Right renal cortex interstitium (tissue), 3 donors: ENCODE measurements at places on chromosomes 1 and 21.

GRCh38 chr1:224929335-224930237 is at the start of gene DNAH14:
Gene DNAH14, plus strand, starts transcription at chr1:224929675. Its CDS starts 23,028 bp downstream, at chr1:224952703.
- peak; percentile 20 for DNase-seq

DNA sequence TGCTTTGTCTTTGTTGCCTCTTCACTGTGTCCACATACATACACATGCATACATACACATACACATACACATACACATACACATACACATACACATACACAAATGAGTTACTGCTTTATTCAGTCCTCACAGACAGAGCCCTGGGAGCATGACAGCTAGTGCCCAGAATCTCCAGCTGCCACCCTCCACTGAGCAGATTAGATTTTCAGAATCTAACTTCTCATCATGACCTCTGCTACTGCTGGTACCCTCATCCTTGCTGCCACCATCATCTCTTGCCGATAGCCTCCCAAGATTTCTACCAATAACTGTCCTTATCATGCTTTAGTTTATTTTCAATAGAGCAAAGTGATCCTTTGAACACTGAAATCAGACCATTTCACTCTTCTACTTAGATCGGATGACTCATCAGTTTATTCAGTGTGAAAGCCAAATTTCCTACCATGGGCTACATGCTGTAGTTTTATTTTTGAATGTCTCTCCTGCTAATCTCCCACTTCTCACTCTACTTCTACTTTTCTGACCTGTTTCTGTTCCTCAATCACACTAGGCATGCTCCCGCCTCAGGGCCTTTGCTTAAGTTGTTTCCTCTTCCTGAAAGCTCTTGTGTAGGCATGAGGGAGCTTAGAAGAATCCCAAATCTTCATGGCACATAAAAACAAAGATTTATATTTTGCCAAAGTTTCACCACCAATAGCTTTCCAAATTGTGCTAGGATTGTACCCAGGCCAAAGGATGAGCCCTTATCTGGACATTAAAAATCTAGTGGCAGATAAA is 43.0 kb downstream of the ATP6V1G3 start:
- no peak for DNase-seq

GRCh38 chr21:45451091-45451740 is 46.3 kb downstream of the COL18A1 start:
- DNase-seq, result no peak

DNA sequence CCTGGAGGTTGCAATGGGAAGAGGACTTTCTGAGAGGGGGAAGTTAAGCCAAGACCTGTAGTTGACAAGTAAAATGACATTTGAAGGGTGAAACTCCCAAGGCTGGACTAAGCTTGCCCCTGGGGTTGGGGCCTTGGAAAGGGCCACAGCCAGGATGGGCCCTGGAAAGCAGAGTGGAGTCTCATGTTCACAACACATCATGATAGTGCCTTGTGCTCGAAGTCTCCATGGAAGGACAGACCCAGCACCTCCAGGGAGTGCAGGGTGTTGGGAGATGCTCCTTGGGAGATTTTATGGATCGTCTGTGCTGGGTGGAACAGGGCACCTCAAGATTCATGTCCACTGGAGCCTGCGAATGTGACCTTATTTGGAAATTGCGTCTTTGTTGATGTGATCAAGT is 55.6 kb upstream of the ACTRT2 start:
- no peak for DNase-seq

GRCh38 chr1:110605901-110606656 is at the start of gene KCNA2:
Gene KCNA2, minus strand, starts transcription at chr1:110606358. Its CDS starts 1,576 bp downstream, at chr1:110604782.
- DNase-seq, result no peak

DNA sequence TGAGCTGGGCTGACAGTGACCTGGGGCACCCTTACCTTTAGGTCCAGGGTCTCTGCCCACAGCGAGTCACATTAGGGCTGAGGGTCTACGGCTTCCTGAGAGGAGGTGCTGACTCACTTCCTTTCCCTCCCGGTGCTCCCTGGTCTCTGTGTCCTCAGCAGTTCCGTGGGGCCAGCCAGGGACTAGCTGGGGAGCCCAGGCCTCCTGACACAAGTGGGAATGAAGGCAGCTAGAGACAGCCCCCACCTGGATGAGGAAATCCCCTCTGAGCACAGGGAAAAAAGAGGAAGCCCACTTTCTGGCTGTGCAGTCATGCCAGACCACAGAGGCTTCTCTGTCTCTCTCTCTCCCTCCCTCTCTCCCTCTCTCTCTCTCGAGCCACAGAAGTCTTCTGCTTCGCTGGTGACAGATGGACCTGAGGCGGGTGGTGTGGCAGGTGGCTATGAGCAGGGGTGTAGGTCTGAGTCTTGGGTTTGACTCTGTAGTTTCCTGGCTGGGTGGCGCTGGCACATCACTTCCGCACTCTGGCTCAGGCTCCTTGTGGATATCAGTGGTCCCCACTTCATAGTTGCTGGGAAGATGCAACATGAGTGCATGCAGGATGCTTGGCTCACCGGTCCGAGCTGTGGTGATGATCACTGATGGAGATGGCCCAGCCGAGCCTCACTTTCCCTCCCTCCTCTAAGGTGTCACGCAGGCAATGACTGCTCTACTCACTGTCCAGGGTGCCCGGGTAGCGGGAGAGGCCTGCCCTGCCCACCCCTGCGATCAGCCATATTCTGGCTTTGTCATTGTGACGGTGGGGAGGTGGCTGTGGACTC is 3.5 kb downstream of the SLC66A1 start:
- DNase-seq, result no peak

DNA sequence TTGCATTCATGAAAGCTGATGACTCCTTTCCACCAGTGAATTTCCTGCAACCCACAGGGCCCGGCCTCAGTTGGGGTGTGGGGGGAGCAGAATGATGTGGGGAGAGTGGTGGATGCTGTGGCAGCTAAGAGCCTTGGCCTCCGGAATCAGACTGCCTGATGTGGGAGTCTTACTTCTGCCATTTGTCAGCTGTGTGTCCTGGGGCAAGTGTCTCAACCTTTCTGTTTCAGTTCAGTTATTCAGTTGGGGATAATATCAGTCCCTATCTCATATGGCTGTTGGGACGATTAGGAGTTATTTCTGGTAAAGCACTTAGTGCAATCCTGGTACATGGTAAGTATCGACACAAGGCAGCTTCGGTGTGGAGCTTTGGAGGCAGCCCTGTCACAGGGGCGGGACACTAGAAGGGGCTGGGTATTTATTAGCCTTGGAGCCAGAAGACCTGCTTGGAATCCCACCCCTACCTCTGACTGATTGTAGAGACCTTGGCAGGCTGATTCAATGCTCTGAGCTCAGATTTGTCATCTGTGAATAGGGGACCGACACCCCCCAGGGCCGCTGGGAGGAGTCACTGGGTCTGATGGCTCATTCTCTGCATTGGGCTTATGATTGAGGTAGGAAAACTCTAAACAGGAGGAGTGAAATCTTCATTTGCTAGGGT is 19.6 kb downstream of the ARHGEF10L start:
- DNase-seq, result no peak

DNA sequence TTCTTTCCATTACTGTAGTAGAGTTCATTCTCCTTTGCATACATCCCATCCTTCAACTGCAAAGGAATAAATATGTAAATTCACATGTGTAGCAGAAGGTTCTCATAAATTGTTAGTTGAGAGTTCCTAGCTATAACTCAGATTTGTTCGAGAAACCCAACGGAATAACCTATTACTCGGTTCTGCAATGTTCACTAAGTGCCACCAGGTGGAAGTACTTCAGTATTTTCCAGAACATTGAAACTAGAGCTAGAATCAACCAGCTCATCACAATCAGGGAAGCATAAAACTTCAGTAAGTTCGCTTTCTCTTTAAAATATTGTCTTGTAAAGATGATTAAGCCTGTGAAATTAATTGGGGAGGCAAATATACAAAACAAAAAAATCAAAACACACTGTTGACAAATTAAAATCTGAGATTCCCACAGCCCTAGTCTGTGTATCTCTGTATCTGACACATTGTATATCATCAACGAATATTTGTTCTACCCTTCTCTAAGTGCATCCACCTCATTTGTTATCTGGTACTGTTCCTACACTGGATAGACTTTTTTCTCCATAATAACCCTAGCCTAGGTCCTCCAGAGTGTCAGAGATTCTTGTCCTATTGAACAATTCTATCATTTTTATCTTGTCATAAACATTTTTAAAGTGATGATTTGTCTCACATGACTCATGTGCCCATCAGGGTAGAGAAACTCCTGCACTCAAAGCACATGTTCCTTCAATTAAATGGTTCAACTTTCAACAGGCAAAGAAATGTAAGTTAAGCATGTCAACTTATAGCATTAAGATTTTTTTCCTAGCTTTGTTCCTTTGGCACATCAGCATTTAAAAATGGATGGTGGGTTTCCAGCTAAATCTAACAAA is 31.9 kb downstream of the MROH9 start:
- peak; percentile 5 for DNase-seq

- DNase-seq, result no peak
Observed at GRCh38 chr1:163561580-163562295, 240.0 kb downstream of the NUF2 start.

DNA sequence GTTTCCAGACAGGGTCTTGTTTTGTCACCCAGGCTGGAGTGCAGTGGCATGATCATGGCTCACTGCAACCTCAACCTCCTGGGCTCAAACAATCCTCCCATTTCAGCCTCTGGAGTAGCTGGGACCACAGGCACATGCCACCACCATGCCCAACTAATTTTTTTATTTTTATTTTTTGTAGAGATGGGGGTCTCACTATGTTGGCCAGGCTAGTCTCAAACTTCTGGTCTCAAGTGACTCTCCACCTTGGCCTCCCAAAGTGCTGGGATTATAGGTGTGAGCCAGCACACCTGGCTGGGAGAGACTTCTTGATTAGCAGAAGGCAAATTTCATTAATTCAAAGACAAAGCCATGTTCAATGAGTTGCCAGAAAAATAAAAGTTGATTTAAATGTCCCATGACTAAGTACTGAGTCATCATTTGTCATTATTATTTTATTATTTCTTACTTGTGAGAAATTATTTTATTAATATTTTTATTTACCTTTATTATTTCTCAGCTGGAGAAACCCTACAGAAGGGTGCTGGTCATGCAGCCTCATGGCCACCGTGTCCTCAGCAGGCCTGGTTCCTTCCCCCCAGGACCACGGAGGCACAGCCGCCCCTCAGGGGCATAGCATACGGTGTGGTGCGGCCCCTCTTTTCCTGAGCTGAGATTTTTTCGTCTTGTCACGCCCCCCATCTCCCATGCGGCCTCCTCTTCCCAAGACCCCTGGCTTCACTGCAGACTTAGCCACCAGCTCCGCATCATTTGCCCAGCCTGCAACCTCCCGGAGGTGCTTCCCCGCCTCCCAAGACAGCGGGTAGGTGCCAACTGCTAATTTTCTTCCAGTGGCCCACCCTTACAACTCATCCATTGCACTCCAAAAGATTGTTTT is 55.3 kb upstream of the SIM2 start:
- DNase-seq, result no peak

- no peak for DNase-seq
Observed at GRCh38 chr1:223140611-223141405, 2.2 kb downstream of the TLR5 start.

DNA sequence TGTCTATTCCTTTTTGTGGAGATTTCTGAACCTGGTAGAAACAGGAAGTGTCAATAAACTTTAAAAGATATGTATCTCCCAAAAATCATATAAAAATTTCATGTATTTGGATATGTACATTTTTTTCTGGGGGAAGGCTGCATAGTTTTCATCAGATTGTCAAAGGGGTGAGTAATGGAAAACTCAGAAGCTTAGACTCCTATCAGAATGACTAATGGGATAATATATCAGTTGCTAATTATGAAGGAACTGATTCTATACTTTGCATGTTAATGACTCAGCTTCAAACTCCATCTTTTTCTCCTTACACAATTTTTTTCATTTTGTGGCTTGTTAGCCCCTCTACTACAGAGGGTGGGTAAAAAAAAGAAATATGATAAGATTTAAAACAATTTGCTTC is 55.9 kb downstream of the GON4L start:
- no peak for DNase-seq

GRCh38 chr1:59364037-59364436 is 67.1 kb downstream of the FGGY start:
- DNase-seq, result no peak

- DNase-seq, result no peak
Observed at GRCh38 chr21:29365661-29366265, 67.0 kb downstream of the BACH1 start.

DNA sequence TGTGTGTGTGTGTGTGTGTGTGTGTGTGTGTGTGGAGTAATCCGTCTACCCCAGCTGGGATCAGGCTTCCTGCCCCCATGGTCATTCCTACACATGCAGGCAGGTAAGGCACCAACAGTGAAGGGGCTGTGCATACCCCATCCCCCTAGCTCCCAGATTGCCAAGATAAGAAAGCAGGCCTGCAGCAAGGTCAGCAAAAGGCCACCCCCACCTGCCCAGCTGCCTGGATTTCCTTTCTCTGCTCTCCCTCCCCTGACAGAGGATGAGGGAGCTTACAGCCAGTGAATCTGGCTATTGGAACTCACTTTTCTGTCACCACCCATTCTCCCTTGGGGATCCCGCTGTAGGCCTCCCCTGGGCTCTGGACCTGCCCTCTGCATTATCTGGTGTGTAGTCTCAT is 7.9 kb downstream of the ALX3 start:
- no peak for DNase-seq

DNA sequence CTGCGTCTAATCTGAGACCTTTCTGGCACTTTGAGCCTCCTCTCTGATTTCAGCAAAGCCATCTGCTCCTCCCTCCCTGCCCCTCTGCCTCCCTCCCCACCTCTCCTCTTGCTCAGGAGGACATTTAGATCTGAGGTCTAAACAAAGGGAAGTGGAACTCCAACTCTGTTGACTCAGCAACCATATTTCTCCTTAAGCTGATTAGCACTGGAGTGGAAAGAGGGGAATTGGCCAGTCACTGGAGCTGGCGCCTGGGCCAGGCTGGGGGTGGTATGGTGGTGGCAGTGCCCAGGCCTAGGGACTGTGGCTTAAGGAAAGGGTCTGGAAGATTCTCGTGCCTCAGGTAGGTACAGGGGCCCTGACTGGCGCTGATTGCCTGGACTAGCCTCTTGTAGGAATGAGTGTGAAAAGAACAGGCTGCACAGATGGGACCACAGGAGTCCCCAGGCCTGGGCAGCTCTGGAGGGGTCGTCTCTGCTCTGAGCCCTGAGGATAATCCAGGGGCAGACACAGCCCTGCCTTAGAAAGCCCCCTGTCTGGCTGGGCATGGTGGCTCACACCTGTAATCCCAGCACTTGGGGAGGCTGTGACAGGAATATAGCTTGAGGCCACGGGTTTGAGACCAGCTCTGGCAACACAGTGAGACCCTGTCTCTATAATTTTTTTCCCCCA is 11.9 kb downstream of the SH2D2A start:
- DNase-seq, result no peak

- DNase-seq, result no peak
Observed at GRCh38 chr1:20141001-20141400, 1.9 kb downstream of the PLA2G2F start.

DNA sequence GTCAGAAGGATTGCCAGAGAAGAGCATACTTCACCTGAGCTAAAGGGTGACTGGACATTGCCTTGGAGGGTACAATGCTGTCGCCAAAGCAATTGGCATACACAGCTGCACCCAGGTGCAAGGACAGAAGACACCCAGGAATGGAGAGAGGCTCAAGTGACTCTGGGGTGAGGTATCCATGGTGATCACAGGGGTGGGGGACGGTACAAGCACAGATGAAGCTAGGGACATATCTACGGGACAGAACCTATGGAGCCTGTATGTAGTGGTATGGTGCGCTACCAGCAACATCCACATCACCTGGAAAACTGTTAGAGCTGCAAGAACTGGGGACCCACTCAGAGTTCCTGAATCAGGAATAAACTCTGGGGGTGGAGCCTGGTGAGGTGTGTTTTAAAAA is 286.1 kb downstream of the PCP4 start:
- DNase-seq, result no peak
